ENCODE measurements at places on chromosomes 2 and 18.

GRCh38 chr2:134502104-134502503 is 216.7 kb downstream of the TMEM163 start:
- no peak for DNase-seq

- no peak for DNase-seq
These were observed 9.5 kb downstream of the REG1A start for GRCh38 chr2:79129804-79130203.

DNA sequence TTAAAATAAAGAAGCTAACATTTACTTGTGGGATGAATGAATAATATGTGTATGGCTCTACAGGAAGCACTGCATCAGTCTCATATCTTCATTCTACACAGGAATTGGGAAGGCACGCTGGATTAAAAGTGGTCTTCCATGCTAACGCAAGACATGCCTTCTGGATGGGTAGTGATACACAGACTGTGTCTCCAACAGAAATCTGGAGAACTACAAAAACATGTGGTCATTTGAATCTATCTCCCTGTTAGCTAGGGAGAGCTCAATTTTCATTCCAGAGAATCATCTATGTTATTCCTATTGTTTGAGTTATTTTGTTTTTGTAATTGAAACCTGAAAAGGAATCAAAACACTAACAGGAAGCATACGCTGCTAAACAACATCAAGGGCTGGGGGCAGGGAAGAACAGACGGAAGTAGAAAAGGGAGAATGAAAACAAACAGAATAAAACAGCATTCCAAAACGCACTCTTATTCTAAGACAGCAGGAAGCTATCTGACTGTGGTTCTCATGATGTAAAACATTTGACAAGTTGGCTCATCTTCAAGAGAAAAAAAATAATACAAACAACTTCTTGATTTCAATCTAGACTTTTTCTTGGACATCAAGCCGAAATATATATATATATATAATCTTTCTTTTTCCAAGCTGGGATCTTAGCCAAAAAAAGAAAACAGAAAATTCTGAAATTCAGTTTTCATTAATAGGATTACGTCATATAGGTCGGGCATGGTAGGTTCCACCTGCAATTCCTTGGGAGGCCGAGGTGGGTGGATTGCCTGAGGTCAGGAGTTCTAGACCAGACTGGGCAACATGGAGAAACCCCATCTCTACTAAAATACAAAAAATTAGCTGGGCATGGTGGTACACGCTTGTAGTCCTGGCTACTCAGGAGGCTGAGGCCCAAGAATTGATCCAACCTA is 31.5 kb upstream of the ASNSD1 start:
- no peak for DNase-seq

GRCh38 chr18:62301322-62301721 is 23.8 kb upstream of the TNFRSF11A start:
- no peak for DNase-seq

GRCh38 chr18:69948919-69949537 is 1.4 kb upstream of the CD226 start:
- DNase-seq: peak; percentile 68

GRCh38 chr2:227661827-227662226 is 4.8 kb upstream of the SCYGR5 start:
- no peak for DNase-seq

DNA sequence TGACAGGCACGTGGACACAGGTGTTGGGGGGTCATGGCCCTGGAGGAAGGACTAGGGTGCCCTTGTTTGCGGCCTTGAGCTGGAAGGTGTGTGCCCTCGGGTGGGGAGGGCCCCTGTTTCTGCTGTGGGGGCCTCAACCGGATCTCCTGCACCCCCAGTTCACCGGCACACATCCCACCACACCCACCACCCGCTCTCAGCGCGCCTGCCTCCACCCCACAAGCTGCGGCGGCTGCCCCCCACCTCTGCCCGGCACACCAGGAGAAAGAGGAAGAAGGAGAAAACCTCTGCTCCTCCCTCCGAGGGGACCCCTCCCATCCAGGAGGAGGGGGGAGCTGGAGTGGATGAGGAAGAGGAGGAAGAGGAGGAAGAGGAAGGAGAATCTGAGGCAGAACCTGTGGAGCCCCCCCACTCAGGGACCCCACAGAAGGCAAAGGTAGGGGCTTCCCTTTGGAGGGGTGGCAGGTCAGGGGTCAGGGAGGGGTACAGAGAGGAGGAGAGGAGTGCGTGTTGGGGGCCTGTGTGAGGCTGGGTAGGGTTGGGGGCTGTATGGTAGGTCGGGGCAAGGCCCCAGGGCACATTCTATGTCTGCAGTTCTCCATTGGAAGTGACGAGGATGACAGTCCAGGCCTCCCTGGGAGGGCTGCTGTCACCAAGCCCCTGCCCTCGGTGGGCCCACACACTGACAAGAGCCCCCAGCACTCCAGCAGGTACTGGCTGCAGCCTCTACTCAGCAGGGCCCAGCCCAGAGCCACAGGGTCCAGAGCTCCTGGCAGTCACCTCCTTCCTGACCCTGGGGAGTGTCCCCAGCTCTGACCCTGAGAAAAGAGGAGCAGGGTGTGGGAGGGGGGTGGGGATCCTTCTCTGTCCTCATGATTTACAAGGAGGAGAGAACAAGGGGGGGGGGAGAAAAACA is 1.8 kb downstream of the SLC4A3 start:
- no peak for DNase-seq

DNA sequence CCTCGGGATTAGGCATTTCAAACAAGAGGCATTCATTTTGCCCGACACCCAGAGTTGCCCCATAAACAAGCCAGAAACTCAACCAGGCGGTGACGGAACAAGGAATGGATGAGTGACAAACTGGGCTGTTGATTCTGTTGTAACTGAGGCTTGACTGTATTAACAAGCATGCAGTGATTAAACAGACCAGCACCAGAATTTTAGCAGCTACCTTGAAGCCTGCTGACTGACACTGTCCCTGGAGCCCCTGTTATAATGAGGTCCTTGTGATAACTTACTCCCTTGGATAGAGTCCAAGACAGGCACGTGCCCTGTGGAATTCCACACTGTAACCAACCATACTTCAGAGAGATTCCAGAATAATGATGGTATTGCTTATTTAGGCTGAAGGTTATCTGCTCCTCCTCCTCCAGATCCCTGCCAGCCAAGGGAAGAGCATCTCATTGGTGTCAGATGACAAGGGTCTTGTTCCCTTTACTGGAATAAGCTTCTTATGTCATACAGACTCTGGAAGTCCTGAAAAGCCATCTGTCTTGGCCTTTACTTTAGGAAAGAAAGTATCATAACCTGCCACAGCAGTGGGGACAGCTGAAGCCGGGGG is 97.1 kb upstream of the RMDN2 start:
- no peak for DNase-seq

GRCh38 chr2:27205206-27205605 is 6.6 kb upstream of the ATRAID start:
- no peak for DNase-seq

DNA sequence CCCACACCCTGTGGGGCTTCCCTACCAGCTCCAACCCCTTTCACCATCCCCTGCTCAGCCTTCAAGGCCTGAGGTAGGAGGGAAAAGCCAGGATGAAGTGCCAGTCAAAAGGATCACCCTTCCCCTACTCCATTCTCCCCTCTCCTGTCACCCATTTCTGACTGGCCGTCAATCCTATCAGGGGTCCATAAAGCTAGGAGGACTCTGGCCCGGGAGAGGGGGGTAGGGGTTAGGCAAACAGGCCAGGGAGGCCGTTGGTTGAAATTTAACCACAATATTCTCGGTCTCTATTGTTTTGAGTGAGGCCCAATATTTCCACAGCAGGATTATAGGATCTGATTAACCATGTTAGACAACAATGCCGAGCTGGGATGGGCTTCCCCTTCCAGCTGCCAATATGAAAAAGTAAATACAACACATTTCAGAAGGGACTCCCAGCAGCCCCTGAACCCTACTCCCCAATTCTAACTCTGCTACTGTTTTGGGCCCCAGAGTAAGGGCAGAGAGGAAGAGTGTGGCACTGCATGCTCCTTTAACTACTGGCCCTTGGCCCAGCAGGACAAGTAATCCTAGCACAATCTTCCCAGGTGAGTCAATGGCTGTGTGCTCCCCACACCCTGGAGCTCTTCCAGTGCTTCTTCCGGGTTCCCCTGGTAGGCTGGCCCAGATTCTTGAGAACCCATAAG is 10.6 kb upstream of the IHH start:
- DNase-seq: no peak

- no peak for DNase-seq
These were observed 33.4 kb upstream of the GAREM2 start for GRCh38 chr2:26139269-26140183.

DNA sequence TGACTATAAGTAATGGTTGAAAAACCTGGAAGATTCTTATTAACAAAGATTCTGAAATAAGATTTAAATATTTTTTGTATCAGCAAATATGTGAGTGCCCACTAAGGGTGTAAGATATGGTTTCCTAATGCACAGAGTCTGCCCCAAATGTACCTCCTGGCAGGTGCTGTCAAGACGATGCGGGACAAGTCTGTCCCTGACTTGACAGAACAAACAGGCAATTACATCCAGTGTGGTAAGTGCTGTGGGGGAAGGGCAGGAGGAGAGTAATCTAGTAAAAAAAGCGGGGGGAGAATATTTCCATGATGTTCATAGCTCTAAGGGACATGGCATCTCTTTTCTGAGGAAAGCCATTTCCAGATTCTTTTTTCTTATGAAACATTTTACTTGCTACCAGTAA is 127.5 kb downstream of the COL4A4 start:
- DNase-seq: no peak

GRCh38 chr18:76482971-76483691 is 11.9 kb downstream of the ZNF516 start:
- DNase-seq: no peak

DNA sequence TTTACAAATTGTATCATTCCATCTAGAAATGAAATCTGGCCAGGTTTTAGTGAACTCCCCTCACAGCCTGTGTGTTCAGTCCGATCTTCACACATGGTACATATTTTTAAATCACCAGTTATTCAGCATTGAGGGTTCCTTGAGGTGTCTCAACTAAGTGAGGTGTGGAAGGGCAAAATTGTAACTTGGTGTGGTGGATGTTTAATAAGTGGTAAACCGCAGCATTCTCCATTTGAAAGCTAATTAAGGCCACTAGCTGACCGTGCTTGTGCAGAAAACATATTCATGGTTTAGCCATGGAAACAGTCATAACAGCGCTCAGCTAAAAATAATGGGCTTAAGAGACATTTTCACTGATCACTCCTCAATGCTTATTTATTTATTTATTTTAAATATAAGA is 786.2 kb upstream of the FANCL start:
- DNase-seq: no peak

DNA sequence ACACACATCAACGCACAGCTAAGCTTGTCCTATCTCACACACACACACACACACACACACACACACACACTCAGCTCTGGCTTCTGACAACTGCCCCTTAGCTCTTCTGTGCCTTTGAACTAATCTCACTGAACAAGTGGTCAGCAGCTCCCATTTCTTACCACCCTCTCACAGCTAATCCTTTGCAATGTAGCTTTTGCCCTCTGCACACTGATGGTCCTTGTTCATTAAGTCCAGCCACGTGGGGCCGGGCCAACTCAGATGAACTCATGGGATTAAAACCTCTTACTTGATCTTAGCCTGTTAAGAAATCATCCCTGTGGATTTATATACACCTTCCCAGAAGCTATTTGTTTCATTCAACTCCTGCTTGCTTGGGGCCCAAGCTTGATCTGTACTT is 36.6 kb downstream of the DPYSL5 start:
- DNase-seq: no peak

- DNase-seq: no peak
These were observed 426.5 kb downstream of the SLC4A3 start for GRCh38 chr2:220053919-220054318.

DNA sequence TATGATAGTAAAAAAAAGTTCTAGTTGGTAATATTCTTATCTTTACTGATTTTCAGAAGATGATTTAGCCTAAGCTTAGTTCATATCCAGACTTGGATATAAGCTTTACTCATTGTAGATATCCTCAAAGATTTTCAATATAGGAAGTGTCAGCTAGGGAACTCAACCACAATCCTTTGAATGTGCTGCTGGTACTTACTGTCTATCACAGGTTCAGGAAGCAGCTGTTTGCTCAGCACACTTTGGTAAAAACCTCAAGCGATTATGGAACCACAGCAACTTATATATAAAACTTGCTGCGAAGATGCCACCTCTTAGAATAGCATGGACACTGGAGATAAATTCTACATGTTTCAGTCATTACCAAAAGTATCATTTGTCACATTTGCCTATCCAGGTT is 60.1 kb upstream of the TNFRSF11A start:
- DNase-seq: no peak

DNA sequence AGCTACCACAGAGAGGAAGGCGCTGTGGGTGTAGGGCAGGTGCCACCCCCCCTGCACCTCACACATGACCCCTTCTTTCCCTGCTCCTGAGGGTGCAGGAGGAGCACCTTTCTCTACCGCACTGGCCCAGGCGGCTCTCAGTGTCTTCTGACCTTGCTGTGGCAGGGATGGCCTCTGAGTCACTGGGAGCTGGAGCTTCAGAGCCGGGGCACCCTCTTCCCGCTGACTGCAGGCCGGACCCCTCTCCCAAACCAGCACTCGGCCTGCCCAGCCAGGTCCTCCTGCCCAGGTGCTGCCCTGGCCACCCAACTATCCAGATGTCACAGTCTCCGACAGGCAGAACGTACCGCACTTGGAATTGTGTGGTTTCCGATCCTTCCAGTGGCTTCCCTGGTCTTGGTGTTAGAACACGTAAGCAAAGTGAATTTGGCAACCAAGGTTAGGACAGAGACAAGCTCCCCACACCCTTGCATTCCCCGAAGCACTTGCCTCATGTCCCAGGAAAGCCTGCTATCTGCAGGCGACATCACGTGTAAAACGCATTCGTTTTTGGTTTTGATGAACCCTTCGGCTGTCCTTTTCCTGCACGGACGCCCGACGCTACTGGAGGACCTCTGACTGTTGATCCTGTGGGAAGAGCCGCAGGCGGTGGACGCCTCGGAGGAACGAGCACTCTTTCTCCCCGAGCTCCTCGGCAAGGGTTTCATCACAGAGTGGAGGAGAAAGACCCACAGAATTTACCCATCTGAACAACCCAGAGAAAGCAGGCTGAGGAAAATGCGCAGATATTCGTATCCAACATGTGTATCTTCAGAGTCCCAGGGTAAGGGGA is 24.7 kb upstream of the KCNG2 start:
- no peak for DNase-seq

DNA sequence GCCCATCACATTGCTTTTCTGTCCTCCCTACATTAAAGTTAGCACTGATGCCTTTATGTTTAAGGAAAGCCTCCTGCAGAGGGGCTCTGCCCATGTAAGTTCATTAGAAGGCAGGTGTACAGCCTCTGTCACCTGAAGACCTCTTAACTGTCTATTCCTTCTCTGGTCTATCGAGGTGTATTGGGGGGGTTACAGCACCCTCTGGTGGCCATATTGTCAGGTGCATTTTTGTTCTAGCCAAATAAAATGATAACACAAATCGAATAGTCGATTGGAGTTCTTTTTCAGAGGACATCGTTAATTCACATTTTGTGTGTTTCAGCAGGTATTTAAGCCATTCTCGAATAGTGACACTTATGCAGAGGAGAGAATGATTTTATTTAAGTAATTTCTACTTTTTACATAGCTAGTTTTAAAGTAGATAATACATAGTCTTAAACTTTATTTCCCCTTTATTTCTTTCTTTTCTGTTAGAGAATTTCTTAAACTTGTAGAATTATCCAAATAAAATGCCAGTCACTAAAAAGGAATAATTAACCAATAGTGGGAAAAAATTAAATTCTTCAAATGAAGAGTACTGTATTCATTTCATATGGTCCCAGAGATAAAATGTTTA is 136.8 kb downstream of the NEDD4L start:
- DNase-seq: peak; percentile 43

Measured in stimulated activated naive CD4-positive, alpha-beta T cell treated with Interleukin-2 at 50 U/mL for 16 hours (primary cell).